ENCODE measurements at places on chromosomes 6 and 20.

DNA sequence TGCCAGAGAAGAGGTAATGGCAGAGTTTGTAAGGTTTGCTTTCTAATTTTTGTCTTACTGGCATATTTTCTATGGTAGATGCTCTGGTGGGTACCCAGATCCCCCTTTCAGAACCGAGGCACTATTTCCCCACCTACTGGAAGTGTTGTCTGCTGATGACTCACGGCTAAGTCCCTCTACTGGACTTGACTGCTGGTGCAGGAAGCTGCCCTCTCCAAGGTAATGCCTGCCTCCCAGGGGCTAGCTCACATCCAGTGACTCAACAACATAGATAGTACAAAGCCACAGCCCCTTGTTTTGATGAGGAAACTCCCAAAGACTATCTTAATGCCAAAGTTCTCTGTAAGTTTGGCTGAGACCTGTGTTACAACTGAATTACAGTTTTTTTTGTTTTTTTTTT, 285.4 kb upstream of the FLRT3 start:
- DNase-seq: no peak

- DNase-seq: no peak
Observed at GRCh38 chr6:117352466-117353081, 73.2 kb downstream of the ROS1 start.

DNA sequence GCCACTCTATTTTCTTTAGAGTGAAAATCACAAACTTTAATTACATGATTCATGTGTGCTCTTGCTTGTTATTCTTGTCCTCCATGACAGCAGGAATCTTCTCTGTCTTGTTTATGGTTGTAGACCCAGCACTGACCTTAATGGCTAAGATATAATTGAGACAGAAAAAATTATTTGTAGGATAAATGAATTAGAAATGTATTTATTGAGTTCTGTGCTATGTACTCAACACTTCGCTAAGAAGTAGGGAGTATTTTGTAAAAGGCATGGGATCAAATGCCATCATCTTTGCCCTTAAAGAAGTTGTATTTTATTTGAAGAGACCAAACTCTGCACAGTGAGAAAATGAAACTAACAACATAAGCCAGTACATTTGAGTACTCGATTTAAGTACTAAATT, 71.2 kb downstream of the CBLN4 start:
- no peak for DNase-seq

DNA sequence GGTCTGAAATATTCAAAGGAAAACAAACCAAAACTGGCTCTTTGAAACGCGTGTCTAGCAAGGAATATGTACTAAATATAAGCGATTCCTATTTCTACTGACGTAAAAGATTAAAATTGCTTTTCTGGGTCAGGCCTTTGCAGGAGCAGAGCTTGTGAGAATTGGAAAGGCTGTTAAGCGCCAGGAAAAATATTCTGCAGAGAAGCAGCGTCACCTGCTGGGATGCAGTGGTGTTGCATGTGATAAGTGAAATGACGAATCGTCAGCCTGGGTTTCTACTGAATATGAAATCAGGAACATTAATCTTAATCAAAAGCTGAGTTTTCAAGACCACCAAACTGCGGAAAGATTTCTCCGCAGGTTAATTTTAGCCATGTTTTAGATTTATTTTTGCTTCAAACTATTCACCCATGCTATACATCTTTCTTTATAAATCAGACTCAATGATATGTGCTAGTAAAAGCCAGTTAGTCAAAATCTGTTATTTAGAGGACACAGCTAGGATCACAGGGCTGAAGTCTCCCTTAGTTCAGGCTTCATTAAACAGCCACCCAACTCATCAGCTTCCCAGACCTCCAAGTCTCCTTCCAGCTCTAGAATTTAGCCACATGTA, 67.4 kb downstream of the ALDH8A1 start:
- DNase-seq: peak; percentile 25

DNA sequence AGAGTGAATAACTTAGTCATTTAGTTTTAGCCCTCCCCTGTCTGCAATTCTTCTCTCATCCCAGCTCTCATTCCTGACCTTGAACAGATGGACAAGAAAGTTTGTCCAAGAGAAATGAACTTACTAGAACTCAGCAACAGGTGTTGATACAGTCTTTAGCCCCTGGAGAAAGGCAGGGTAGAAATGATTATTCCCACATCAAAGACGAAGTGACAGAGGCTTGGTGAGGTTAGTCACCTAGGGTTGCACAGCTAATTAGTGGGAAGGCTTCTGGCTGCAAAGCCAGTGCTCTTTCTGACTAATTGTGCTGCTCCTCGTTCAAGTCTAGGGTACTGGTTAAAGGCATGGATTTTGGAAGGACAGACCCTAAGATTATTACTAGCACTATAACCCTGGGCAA, 4.5 kb downstream of the ZDHHC14 start:
- DNase-seq: no peak

DNA sequence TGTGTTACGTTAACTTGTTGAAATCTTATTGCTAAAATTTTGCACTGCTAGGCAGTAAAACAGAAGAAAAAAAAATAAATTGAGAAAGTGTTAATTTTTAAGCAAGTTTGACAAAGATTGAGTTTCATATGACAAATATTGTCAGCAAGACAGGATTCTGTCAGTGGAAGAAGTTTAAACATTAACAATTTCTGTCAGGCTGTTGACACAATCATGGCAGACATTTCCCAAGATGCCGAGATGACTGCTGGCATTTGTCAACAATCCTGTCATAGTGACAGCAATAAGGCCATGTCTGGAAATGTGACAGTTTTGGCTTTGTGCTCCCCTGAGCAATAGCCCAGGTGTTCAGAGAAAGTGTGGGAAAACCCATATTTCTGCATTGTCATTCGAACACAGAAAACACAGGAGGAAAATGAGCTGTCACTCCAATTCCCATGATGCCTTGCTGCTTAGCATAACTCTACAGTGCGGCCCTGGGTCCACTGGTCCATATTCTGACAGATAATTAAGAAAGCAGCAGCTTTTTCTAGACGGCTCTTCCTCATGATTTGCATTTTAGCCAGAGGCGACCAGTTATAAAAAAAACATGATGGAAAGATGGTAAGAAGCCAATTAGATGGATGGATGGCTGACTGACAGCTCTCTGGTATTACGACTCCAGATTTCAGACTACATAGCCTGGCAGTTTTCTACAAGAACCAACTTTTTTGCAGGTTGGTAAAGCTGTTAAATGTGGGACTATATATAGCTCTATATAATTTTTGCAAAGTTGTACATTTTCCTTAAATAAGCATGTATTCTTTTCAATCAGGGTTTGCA, 43.6 kb upstream of the DEFB112 start:
- no peak for DNase-seq

GRCh38 chr6:106090001-106090400, 3.9 kb downstream of the PRDM1 start:
- no peak for DNase-seq

GRCh38 chr20:11205769-11206362, 532.1 kb upstream of the JAG1 start:
- DNase-seq: no peak

GRCh38 chr6:29465801-29466200, 8.8 kb downstream of the OR2H1 start:
- no peak for DNase-seq

GRCh38 chr6:45002390-45003105, 325.6 kb upstream of the RUNX2 start:
- no peak for DNase-seq

DNA sequence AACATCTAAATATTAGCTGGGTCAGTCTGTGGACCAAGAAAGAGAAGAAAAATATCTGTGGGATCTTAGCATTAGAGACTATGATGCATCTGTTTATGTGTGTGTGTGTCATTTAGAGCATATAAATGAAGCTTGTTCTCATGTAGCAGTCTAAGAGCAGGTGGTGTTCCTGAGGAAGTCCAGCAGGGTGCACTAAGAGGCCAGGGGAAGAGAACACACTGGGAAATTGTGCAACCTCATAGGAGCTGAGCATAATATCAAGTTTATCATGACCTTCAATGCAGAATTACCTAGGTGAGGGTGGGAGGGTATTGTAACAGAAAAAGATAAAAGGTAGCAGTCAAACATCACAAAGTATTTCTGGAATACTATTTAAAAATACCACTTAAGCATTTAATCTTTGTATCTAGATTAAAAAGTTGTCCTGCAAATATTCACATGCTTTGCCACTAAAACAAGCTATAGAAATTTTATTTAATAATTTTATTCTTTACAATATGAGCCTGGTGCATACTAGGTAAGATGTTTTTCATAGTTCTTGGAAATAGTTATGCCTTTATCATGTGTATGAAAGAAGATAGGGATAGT, 80.5 kb downstream of the SMPDL3A start:
- DNase-seq: no peak

DNA sequence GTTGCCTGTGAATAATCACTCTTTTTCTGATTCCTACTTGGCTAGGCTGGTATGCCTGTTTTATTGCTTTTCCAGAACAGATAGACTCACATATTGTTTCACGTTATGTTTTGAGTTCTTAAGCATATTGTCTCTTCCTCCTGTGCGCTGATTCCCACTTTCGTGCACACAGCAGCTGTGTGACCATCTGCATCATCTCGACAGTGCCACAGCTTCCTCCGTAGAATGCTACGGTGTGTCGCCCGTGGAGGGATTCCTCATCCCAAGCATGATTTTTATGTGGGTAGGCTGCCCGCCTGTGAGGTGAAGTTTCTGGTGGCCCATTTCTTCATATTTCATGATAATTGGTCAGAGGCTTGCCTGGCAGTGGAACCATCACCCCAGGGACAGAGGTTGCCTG, 31.8 kb downstream of the PLCB4 start:
- no peak for DNase-seq

- no peak for DNase-seq
Observed at GRCh38 chr6:33093855-33094254, 18.1 kb downstream of the HLA-DPB1 start.

GRCh38 chr20:62067547-62068260, 2.0 kb upstream of the TAF4 start:
- no peak for DNase-seq

GRCh38 chr20:63191400-63191799, 24.5 kb downstream of the YTHDF1 start:
- DNase-seq: no peak

DNA sequence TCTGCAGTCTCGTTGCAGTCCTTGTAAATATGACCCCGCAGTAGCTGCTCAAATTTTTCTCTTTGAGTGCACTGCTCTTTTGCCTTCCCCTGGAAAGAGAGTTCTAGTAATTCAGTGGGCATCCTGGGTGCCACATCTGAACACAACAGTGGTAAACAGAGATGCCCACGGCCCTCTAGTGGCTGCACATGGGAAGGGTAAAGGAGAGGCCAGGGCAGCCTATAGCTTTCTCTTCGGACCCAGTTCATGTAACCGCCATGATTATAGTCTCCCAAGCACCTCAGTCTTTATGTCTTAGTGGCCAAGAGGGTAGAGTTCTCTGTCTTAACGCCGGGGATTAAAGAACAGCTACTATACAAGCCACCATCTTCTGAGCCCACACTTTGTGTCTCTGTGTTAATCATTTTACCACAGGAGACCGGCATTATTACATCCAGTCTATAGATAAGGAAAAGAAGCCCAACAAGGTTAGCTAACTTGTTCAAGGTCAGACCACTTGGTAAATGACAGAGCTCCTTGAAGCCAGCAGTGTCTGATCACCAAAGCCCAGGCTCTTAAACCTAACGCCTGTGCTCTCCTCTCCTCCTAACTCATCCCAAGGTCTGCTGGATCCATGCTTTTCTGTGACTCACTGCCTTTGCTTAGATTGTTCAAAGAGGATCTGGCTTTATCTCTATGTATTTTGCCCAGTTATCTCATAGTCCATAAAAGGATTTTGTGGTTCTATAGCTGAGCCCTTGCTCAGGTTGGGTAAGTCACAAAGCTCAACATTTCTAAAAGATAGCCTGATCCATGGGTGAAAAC, 81.8 kb downstream of the ISM1 start:
- no peak for DNase-seq

GRCh38 chr6:72064399-72064975, 178.1 kb downstream of the RIMS1 start:
- no peak for DNase-seq

GRCh38 chr20:41426086-41426830, 59.6 kb upstream of the EMILIN3 start:
- no peak for DNase-seq

GRCh38 chr20:5353624-5354496, 37.1 kb upstream of the PROKR2 start:
- DNase-seq: no peak

- DNase-seq: no peak
Observed at GRCh38 chr6:56372406-56372995, 125.1 kb upstream of the COL21A1 start.
